ENCODE measurements at places on chromosomes 12 and 14. TPM values are rescaled to one million over a fixed set of nuclear protein-coding genes. Genes with fewer than 3 reads are reported as not detected.

DNA sequence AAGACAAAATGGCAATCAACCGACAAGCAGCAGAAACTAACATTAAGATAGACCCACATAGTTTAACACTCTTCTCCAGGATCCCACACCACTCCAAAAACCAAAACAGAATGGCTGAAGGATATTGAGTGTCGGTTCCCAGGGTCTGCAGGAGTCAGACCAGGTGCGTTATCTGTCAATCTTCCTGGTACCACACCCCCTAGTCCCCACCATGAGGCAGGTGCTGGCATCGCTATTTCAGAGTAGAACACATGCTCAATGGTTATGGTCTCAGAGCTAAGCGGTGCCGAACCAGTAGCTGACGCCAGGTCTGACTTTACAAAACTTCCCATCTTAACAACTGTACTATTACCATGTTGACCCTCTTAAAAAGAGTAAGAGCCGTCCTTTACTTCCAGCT lies 10.2 kb downstream of the STX2 start:
- no peak for DNase-seq

- no peak for DNase-seq
These were observed 14.8 kb upstream of the SERPINA12 start for GRCh38 chr14:94524093-94524492.

TMED10 gene
- total RNA-seq: 141 TPM

DNA sequence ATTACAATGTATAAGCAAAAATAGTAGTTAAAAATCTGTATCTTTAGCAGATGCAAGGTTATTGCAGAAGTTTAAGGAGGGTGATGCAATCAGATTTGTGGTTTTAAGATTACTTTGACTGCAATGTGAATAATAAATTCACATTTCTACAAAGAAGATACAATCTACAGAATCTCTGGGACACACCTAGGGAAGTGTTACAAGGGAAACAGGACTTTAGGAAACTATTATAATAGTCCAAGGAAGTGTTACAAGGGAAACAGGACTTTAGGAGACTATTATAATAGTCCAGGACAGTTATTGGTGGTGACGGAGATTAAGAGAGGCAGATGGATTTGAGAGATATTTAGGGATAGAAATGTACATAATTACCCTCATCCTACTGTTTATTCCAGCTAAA lies 154.4 kb upstream of the GARIN6 start:
- no peak for DNase-seq

GRCh38 chr12:110742096-110742717 lies 484 bp downstream of the PPP1CC start:
- no peak for DNase-seq

DNA sequence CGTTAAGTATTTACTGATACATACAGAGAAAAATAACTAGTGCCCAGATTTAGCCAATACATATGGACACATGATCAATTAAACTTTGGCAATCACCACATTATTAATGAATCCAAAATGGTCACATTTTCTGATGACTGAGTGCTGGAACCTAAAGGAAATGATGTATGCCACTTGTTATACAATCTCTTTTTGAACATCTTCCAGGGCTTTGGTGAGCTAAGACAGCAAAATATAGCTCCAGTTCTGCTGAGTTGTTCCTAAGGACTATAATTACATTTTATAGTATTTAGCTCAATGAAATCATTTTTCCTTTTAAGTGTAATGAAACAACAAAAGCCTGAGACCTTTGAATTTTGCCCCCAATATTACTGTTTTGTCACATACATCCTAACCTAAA lies 329.1 kb upstream of the ATP2B1 start:
- no peak for DNase-seq

ATL1 gene
- total RNA-seq: 6.3 TPM

- DNase-seq: no peak
These were observed 96.7 kb upstream of the MED13L start for GRCh38 chr12:116374207-116374606.

SIX1 gene
- total RNA-seq: 22.9 TPM

DLK1 gene
- total RNA-seq: not detected

GRCh38 chr12:60194678-60195077 lies 598.8 kb downstream of the SLC16A7 start:
- no peak for DNase-seq

- no peak for DNase-seq
These were observed 135.7 kb downstream of the DICER1 start for GRCh38 chr14:95021588-95021987.

GRCh38 chr14:33612197-33612505 lies 338.7 kb downstream of the EGLN3 start:
- no peak for DNase-seq

- no peak for DNase-seq
These were observed 165.4 kb upstream of the PWP1 start for GRCh38 chr12:107519906-107520859.

GRCh38 chr12:91326058-91327027 lies 143.7 kb upstream of the DCN start:
- DNase-seq: peak; percentile 12

Measured in Caki2 (cell line).